Lung (tissue), 17 donors: ENCODE measurements at places on chromosomes 2 and 18. TPM values are rescaled to one million over a fixed set of nuclear protein-coding genes. Genes with fewer than 3 reads are reported as not detected.

DNA sequence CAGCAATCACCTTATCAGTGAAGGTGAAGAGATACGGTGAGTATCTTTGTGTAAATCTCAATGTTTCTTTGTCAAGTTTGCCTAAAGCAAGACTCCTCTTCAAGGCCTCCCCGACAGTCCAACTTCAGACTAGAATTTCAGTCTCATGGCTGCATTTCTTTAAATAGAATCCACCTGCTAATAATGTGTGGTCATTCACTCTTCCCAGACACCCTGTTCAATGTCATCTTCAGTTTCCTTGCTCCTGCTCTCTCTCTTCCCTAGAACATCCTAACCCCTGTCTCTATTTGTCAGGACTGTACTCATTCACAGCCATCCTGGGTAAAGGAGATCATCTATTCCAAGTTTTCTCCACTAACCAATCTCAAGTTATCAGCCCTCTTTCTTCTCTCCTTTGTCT lies 267.3 kb downstream of the EN1 start:
- DNase-seq = no peak

DNA sequence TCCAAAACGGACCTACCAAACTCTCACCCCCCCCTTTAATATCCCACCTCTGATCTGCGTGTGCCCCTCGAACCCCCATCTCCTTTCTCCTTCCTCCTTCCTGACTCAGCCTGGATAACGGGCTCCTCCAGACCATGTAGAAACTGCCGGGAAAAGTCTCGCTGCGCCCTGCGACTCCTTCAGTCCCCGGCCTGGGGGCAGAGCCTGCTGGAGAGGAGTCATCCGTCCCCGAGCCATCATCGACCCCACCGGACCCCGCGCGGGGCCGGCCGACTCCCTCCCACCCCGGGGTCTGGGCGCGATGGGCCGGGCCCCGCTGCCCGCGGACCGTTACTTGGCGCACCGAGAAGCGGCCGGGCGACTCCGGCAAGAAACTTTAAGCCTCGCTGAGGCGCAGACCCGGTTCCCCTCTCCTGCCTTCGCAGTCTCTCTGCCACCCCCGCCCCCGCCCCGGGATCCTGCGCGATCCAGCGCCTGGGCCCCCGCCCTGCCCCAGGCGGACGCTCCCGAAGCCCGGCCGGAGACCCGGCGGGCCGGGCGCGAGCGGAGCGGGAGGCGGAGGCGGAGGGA lies 3.4 kb downstream of the ZEB2 start:
- DNase-seq = no peak

GRCh38 chr2:195388028-195388427 lies 269.0 kb upstream of the SLC39A10 start:
- DNase-seq = no peak

DNA sequence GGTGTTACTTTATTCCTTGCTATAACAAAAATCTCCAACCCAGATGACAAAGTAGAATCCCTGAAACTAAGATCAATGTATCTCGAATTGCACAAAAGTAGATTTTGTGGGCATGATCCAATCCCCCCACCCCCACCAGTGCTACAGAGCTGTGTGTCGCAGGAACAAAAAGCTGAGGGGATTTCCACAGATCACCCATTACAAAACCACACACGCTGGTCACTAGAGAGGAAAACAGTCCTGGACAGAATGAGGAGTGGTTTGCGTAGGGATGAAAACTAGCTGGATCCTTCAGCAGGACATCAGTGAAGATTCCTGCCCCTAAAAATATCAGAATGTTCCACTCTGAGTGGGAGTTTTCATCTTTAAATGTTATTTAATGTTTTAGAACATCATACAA lies 165.3 kb upstream of the STK17B start:
- no peak for DNase-seq

- no peak for DNase-seq
These were observed 64.6 kb downstream of the PLCL1 start for GRCh38 chr2:197869041-197869440.

DNA sequence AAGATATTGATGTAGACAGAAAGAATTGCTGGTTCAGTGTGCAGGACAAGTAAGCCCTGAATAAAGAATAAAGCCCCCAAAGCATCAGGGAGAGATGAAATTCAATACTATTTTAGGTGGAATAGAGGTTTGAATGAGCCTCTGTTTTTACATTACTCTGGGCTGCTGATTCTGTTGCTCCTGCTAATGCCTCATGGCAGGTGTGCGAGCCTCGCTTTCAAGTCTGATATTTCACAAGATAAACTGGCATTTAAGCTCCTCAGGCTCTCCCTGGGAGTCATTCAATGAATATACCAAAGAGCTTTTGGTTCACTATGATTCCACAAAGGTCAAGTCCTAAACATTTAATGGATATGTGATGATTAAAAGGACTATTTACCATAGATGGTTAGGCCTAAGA lies 601.0 kb upstream of the SLC39A10 start:
- no peak for DNase-seq

GRCh38 chr18:59318460-59319050 lies at the start of gene CPLX4:
Gene CPLX4 (minus strand): TSS chr18:59318649. CDS start chr18:59318462, 187 bp downstream.
- no peak for DNase-seq

GRCh38 chr18:4453567-4453873 lies 1.6 kb downstream of the DLGAP1 start:
- no peak for DNase-seq

DNA sequence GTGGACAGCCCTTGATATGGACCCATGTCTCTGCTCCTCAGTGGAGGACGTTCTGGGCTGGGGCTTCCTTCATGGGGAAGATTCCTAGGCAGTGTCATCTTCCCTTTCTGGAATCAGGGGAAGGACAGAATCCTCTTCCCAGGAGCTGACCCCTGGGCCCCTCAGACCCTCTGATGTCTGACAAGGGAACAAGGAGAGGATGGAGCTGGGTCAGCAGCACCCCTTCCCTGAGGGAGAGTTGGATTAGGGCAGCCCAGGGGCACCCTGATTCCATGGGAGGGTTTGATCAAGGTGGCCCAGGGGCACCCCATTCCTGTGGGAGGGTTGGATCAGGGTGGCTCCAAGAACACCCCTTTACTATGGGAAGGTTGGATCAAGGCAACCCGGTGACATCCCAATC lies 86.5 kb downstream of the ACKR3 start:
- peak; percentile 10 for DNase-seq

- no peak for DNase-seq
These were observed 78.5 kb downstream of the RHOB start for GRCh38 chr2:20525041-20526035.

GRCh38 chr2:30470426-30470825 lies 23.4 kb downstream of the LCLAT1 start:
- DNase-seq = no peak

DNA sequence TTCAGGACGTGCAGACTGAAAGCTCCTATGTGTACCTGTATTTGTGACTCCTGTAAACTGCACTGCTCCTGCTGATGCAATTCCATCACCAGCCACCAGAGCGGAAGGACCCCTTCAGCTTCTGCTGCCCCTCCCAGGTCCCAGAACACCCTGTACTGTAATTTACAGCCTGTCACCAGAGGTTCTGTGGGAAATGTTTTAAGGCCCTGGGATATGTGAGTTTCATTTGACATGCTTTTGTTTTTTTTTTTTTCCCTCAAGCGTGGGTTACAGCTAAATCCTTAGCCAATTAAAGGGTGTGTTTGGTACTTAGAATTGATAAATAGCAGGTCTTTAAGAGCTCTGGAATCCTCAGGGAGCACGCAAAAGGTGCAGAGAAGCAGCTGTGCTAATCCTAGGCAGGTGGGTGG lies 79.4 kb downstream of the KCTD1 start:
- no peak for DNase-seq

- no peak for DNase-seq
These were observed 106.7 kb downstream of the TAF4B start for GRCh38 chr18:26332991-26333390.

DNA sequence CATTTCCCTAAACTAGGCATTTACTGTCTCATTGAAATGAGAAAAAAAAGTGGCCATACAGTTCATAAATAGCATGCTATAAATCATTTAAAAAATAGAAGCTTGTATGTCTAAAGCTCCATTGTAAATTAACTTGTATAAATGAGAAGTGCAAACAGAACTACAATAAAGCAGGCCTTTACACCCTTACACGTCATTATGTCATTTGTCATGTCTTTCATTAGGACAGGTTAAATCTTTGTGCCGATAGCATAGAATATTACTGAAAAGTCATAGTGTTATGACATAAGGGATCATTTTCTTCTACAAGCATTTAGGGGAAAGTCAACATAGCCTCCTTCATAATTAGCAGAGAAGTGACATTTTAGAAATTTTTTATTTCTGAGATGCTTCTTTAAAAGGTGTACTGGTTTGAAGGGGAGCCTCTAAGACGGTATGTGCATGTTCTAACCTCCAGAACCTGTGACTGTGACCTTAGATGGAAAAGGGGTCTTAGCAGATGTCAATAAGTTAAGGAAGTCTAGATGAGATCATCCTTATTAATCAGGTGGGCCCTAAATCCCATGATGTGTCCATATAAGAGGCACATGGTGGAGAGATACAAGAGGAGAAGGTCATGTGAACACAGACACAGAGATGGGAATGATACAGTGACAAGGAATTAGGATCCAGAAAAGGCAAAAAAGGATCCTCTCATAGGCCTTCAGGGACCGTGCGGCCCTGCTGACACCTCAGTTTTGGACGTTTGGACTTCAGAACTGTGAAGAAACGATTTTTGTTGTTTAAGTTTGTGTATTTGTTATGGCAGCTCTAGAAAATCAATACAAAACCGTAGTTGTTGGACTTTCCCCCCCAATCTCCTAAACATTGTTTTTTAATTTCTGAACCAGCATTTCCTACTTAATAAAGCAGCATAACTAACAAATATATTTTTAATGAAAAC lies 863.7 kb downstream of the MBD2 start:
- DNase-seq = no peak

- DNase-seq = peak; percentile 39
These were observed 179.7 kb downstream of the MREG start for GRCh38 chr2:215833531-215834162.

DNA sequence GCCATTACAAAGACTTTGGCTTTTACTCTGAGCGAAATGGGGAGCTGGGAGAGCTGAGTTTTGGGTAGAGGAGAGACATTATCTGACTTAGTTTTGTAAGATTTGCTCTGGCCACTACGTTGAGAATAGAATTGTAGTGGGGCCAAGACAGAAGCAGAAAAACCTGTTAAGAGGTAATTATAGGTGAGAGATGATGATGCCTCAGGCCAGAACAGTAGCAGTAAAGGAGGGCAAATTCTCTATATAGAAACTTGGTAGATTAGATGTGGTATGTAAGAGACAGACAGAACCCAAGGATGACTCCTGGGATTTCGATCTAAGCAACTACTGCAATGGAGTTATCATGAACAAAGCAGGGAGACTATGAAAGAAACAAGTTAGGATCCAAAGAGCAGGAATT lies 17.4 kb upstream of the CREB1 start:
- no peak for DNase-seq

Gene TP53I3
- 63.8 TPM for polyA plus RNA-seq

Gene COLEC11
- 1.9 TPM for polyA plus RNA-seq

Gene C2orf69
- 4.5 TPM for polyA plus RNA-seq

Gene CYP27C1
- 0.04 TPM for polyA plus RNA-seq

Gene PLGLB1
- 1.8 TPM for polyA plus RNA-seq

Gene UGT1A5
- polyA plus RNA-seq = not detected

Gene IGFBP5
- 34.4 TPM for polyA plus RNA-seq
